ENCODE measurements at places on chromosomes 12 and 14. TPM values are rescaled to one million over a fixed set of nuclear protein-coding genes. Genes with fewer than 3 reads are reported as not detected.

BBOF1 gene
- polyA plus RNA-seq, result 6.6 TPM

KCNJ8 gene
- 35.0 TPM for polyA plus RNA-seq

CCDC175 gene
- polyA plus RNA-seq, result not detected

FOXG1 gene
- 0.05 TPM for polyA plus RNA-seq

BCL7A gene
- 16.8 TPM for polyA plus RNA-seq

LRRC10 gene
- polyA plus RNA-seq, result 0.05 TPM

BDKRB2 gene
- 1.1 TPM for polyA plus RNA-seq

OGFOD2 gene
- polyA plus RNA-seq, result 9.2 TPM

DHRS2 gene
- polyA plus RNA-seq, result 0.11 TPM

RBP5 gene
- polyA plus RNA-seq, result 2.4 TPM

SYNDIG1L gene
- 0.05 TPM for polyA plus RNA-seq

OR4K5 gene
- polyA plus RNA-seq, result not detected

GPR137C gene
- 4.2 TPM for polyA plus RNA-seq

SLCO1C1 gene
- polyA plus RNA-seq, result 0.29 TPM

BHLHE41 gene
- 2.6 TPM for polyA plus RNA-seq

TMEM233 gene
- polyA plus RNA-seq, result 6.4 TPM

KCNH3 gene
- polyA plus RNA-seq, result 1.7 TPM

GPRC5A gene
- polyA plus RNA-seq, result 1.9 TPM

KRT86 gene
- polyA plus RNA-seq, result 0.33 TPM

TAS2R10 gene
- 1.1 TPM for polyA plus RNA-seq

TOMM20L gene
- 0.43 TPM for polyA plus RNA-seq

SLC16A7 gene
- 3.7 TPM for polyA plus RNA-seq

HOXC9 gene
- 0.52 TPM for polyA plus RNA-seq

TAS2R13 gene
- polyA plus RNA-seq, result 0.11 TPM

TAS2R19 gene
- 1.3 TPM for polyA plus RNA-seq

TTC6 gene
- 0.06 TPM for polyA plus RNA-seq

EPYC gene
- not detected for polyA plus RNA-seq

TMEM229B gene
- 0.39 TPM for polyA plus RNA-seq

HOXC6 gene
- polyA plus RNA-seq, result 4.7 TPM

CAND1 gene
- polyA plus RNA-seq, result 75.0 TPM

SDR9C7 gene
- 0.46 TPM for polyA plus RNA-seq

PPP4R4 gene
- polyA plus RNA-seq, result 0.13 TPM

FAM234B gene
- polyA plus RNA-seq, result 4.0 TPM

TAS2R42 gene
- polyA plus RNA-seq, result not detected

PCED1B gene
- polyA plus RNA-seq, result 0.47 TPM

CCDC197 gene
- polyA plus RNA-seq, result 0.13 TPM

GNG2 gene
- 41.1 TPM for polyA plus RNA-seq

APPL2 gene
- polyA plus RNA-seq, result 28.5 TPM

PAPLN gene
- polyA plus RNA-seq, result 1.2 TPM

MDP1 gene
- 5.5 TPM for polyA plus RNA-seq

LYZ gene
- 27.3 TPM for polyA plus RNA-seq

AQP5 gene
- 0.38 TPM for polyA plus RNA-seq

CMKLR1 gene
- 2.6 TPM for polyA plus RNA-seq

BEGAIN gene
- 4.5 TPM for polyA plus RNA-seq

HOXC11 gene
- not detected for polyA plus RNA-seq

KRT2 gene
- polyA plus RNA-seq, result not detected

GLT1D1 gene
- 1.6 TPM for polyA plus RNA-seq

CLEC1A gene
- 2.9 TPM for polyA plus RNA-seq

PARPBP gene
- 5.4 TPM for polyA plus RNA-seq

SIX6 gene
- 0.08 TPM for polyA plus RNA-seq
